ENCODE measurements at places on chromosomes 5 and 9.

DNA sequence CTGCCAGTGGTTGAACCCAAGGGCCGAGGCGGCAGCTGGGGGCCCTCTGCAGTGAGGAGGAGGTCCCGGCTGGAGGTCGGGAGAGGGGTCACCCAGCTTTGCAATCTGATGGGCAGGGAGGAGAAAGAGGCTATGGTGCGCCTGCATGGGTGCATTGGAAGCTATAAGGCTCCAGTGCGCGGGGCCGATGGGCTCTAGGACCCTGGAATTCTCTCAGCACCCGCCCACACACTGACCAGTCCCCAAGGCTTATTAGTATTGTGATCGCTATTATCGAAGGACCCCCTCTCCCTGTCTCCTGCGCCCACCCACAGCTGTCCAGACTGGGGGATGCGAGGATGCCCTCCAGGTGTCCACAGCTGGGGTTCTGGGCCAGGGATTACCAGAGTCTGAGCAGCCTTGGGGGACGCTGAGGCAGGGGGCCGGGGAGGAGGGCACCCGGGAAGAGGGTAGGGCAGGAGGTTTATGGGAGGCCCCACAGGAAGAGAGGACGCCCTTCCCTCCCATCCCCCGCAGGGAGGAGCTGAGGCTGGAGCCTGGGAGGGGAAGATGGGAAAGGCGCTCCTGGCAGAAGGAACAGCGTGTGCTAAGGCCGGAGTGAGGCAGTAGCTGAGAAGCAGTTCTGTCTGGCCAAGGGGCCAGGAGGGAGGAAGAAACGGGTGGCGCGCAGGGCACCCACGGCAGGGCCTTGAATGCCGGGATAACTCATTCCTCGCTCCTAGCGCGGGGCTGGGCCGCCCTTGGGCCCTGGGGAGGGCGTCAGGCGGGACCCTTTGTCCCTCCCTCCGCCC is 24.2 kb downstream of the C9orf50 start:
- DNase-seq = no peak

- DNase-seq = no peak
These were observed 14.5 kb downstream of the SLC27A6 start for GRCh38 chr5:128979761-128980160.

- DNase-seq = no peak
These were observed 22.0 kb upstream of the MAP1B start for GRCh38 chr5:72085319-72085718.

DNA sequence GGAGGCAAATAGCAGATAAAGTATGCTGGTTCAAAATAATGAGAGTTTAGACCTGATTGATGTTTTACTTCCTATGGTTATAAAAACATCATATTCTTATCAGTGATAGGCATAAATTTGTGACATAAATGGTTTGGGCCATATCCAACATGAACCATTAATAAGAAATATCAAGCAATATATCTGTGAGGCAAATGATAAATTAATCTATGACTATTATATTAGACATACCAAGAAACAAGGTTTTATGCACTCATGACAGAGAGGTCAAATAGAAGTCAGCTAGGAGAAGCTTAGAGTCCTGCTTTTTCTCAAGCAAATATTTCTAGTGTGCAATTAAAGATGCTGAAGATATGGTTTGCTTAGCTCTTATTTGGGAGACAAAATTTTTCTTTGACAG is 10.4 kb downstream of the SMIM3 start:
- DNase-seq = no peak

DNA sequence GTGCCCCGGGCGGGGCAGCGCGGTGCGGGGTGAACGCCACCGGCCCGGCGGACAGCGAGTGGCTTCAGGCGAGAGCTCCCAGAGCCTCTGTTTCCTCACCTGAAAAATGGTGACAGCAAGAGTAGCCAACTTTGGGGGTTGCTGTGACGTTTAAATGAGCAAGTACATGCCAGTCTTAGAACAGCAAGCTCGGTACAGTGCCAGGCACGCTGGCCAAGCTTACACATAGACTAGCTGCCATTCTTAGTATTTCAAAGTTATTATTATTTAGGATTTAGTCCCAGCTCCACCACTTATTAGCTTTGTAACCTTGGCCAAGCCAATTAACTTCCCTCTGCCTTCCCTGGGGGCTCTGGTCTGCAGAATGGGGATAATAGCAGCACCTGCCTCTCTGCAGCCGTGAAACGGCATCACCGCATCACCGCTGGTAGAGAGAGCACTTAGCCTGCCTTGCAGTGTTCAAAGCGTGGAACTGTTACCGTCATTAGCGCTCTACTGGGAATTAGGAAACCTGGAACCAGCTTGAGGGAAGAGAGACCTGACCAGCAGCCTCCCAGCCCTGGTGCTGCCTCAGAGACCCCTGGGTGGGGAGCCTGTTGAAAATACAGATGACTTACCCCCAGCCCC is at the start of gene C9orf50:
C9orf50 (minus strand) TSS at position 433 of the 627 bp plus-strand sequence. CDS start 527 bp downstream, outside the sequence.
- DNase-seq = no peak

DNA sequence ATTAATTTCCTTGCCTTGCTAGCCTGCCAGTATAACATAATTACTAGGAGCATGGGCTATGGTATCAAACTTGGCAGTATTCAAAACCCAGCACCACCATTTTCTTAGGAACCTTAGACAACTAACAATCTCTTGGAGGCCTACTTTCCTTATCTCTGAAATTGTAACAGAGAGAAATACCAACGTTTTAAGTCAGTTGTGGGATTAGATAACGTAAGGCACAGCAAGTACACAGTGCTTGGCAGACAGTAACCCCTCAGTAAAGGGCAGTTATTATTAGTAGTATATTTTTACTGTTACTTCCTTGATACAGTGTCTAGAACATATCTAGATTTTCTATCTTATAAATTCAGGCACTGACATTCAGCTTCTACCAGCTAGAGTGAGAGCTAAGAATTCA is 309.6 kb downstream of the ACTL7B start:
- no peak for DNase-seq

All from activated effector memory CD4-positive, alpha-beta T cell treated with Interleukin-2 at 50 U/mL for 16 hours (primary cell).